Activated naive CD8-positive, alpha-beta T cell treated with anti-CD3 and anti-CD28 coated beads, Interleukin-2, amount 50 U/mL, for 16 hours (primary cell): ENCODE measurements at places on chromosomes 16 and 17.

- DNase-seq, result no peak
Measured at GRCh38 chr16:27649021-27649420, 99.1 kb downstream of the KATNIP start.

- no peak for DNase-seq
Measured at GRCh38 chr17:14316126-14316832, 15.4 kb downstream of the HS3ST3B1 start.

DNA sequence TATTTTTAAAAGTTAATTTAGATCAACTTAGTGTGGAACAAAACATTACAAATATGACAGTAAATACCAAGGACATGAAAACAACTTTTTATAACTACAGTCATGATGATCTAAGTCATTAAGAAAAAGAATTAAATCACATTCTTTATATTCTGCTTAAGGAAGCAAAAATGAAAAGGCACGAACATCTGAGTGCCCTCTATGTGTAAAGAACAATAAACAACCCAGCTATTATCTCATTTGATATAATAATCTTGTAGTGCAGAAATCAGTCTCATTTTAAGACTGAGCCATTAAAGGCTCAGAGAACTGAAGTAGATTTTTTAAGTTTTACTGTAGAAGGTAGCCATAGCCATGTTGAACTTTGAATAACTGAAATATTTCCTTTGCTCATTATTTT lies 13.4 kb downstream of the MYO1D start:
- DNase-seq, result no peak

DNA sequence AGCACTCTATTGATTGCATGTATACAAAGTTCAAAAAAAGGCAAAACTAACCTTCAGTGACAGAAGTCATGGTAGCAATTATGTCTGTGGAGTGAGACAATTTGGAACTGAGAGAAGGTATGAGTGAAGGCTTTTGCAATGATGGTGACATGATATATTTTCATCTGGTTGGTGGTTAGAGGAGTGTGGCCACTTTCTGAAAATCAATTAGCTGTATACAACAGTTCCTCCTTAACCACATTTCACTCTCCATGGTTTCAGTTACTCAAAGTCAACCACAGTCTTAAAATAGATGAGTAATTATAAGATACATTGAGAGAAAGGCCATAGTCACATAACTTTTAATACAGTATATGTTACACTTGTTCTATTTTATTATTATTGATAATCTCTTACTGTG lies 26.2 kb downstream of the ADAMTS18 start:
- no peak for DNase-seq

GRCh38 chr17:17080181-17080631 lies 37.9 kb downstream of the MPRIP start:
- no peak for DNase-seq

GRCh38 chr17:40072735-40073346 lies 10.1 kb downstream of the THRA start:
- DNase-seq, result no peak

DNA sequence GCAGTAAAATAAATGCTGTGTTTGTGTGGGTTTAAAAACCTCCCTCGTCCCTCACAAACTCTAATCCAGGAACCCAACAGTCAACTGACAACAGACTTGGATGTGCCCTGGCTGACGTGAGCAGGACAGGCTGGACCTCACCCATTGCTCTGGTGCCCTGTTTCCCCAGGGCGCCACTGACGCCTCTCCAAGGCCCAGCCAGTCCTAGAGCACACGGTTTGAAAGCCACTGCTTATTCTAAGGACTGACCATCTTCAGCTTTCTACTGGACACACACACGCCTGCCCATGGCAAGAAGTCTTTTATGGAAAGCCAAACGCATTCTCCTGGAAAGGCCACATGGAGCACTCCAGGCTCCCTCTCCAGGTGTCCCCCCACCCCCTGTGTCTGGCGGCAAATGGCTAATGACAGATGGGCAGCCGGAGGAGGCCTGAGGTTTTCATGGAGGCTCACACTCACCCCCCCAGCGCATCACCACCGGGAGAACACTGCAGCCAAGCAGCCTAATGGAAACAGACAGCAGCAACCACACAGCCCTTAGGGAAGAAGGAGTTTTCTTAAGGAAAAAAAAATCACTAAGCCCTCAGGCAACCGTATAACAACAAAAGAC lies 319.2 kb downstream of the SOX9 start:
- no peak for DNase-seq

DNA sequence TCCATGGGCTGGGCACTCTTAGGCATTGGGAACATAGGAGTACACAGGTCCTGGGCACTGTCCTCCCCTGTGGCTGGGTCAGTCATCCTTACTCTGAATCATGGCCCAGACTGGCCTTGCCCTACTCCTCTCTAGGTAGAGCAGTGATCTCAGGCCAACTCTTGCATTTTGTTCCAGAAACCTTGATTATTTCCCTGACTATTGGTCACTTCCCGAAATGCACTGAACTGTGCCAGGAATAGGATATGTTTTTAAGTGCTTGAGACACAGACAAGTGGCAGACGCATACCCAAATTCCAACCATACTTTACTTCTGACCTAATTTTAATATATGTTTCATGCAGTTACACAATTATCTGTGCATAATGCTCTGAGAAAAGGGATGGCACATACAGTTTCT lies 10.3 kb downstream of the KRABD2 start:
- DNase-seq, result no peak

DNA sequence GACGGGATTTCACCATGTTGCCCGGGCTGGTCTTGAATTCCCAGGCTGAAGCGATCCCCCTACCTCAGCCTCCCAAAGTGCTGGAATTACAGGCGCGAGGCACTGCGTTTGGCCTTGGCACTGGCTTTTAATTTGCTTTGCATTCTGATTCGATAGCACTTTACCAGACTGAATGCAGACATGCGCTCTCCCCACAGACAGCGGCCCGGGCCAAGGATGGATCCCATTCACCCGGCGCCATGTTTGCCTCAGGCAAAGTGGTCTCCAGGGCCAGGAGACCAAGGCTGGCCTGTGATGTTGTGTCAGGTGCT lies 41.7 kb downstream of the DHRS7B start:
- no peak for DNase-seq

- no peak for DNase-seq
Measured at GRCh38 chr17:71869841-71870545, 250.8 kb upstream of the SOX9 start.

DNA sequence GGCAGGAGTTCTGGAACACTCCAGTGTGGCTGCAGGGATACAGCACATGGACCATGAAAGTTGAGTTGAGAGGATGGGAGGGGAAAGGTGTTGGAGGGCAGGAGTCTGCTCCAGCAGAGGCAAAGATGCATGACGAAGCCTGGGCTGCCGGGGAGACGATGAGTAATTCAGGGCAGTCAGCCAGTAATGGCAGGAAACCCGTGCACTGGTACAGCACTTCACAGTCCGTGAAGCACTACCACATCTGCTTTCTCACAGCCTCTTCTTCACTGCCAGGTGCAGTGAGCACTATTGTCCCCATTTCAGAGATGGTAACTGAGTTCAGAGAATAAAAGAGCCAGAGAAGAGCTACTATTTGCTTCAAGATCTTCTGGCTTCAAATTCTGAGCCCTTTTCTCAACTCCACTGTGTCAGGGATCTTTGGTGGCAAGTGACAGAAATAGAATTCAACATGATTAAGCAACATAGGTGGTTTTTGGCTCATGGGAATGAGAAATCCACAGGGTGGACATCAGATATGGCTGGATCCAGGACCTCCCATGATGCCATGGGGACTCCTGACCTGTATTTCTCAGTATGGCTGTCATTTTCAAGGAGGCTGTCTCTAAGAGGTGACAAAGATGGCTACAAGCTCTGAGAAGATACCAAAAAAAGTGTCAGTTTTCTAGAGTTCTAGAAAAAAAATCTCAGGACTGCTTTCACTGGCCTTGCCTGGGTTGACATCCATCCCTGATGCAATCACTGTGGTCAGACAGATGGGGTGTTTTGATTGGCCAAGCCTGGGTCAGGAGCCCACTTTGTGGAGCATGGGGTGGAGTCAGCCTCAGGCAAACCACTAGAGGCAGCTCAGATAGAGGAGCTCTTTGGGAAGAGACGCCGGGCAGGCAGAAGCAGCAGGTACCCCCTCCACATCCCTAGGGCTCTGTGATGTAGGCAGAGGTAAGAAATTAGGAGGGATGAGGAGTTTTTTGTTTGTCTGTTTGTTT lies 24.7 kb downstream of the IL21R start:
- peak; percentile 39 for DNase-seq

GRCh38 chr17:58507123-58507634 lies 7.3 kb downstream of the MTMR4 start:
- DNase-seq, result no peak

DNA sequence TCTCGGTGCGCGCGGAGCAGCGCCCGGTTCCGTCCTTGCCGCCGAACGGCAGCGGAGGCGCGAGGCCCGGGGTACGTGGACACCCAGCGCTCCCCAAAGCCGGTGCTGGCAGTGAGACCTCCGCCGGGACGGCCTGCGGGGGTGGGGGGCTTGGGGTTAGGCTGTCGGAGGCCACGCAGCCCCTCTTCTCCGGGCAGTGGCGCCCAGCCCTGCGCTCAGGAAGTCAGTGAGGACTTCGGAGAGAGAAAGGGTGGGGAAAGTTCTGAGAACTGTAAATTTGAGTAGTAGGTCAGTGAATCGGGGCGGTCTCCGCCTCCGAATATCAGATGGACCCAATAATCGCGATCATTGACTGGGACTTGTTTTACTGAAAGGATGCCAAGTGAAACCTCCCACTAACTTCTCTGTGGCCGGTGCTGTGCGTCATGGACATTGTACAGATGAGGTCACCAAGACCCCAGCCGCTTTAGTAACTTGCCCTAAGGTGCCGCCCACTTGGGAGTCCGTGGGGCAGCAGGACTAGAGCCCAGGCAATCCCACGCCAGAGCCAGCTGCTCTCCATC lies 468 bp downstream of the IL4R start:
- no peak for DNase-seq

DNA sequence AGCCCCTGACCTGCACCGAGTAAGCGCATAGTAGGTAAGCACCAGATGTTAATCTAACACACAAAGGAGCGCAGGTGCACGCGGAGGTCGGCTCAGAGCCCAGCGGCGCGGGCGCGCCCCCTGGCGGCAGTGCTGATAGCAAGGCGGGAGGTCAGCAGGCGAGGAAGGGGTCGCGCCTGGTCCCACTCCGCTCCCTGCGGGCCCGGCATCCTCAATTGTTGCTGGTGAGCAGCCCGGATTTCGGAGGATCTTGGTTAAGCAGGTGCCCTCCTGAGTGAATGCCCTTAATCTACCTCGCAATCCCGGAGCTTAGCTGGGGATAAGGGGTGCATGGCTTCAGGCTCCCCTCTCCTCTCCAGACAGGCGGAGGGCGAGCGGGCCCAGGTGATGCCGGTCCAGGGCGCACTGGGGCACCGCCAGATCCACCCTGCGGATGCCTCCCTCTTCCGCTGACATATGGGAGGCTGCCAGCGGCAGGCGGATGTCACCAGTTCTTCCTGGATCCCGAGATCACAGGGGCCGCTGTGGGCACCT lies 4.0 kb upstream of the WNT3 start:
- no peak for DNase-seq

DNA sequence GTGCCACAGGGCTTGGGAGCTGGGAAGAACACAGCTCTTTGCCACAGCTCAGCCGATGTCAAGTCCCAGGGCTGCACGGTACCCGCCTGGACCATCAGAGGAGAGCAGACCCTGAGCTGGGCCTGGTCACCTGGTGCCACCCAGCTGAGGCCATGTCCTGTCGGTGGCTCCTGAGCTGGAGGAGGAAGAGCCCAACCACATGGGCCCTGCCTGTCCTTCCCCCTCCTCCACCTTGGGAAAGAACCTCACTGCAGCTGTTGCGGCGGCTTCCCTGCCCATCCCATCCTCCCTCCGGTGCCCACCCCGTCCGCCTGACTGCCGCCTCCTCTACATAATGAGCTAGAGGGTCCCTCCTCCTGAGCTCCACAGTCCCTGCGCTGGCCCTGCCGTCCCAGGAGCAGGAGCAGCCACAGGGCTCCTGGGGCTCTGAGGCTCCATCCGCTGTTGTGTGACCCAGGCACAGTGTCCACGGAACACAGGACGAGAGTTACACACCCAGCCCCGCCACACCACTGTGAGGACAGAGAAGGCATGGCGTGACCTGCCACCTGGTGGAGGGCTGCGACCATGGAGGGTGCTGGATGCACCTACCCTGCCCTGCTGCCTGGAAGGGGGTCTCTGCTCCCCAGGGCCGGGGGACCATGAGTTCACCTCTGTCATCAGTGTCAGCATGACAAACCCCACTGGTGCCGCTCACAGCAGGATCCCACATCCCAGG lies 21.4 kb upstream of the CHMP6 start:
- no peak for DNase-seq

DNA sequence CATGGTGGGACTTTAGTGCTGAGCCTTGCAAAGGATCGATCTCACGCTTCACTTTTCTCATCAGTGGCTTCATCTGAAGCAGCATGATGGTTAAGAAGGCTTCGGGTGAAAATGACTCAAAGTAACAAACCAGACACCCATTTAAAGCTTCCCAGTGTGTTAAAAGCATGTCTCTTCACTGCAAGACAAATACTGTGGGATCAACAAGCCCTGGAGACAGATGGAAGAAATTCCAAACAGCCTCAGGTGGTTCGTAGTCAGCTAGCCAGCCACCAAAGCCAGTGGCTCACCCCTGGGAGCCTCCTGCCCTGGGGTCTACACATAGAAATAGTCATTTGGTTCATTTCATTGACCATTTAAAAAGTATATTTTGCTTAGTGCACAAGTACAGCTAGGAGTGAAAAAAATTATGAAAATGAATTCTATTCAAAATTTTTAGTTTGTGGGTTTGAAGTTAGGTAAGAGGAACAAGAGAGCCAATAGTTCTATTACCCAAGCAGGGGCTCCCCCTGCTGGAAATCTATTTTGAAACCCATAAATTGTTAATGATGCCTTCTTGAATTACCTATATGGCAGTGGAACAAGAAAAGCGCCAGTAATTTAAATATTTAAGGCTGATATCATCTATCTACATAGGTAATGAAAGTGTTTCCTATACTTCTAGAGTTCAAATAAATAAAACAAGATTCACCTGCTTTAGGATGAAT lies 51.6 kb downstream of the PMP22 start:
- no peak for DNase-seq

DNA sequence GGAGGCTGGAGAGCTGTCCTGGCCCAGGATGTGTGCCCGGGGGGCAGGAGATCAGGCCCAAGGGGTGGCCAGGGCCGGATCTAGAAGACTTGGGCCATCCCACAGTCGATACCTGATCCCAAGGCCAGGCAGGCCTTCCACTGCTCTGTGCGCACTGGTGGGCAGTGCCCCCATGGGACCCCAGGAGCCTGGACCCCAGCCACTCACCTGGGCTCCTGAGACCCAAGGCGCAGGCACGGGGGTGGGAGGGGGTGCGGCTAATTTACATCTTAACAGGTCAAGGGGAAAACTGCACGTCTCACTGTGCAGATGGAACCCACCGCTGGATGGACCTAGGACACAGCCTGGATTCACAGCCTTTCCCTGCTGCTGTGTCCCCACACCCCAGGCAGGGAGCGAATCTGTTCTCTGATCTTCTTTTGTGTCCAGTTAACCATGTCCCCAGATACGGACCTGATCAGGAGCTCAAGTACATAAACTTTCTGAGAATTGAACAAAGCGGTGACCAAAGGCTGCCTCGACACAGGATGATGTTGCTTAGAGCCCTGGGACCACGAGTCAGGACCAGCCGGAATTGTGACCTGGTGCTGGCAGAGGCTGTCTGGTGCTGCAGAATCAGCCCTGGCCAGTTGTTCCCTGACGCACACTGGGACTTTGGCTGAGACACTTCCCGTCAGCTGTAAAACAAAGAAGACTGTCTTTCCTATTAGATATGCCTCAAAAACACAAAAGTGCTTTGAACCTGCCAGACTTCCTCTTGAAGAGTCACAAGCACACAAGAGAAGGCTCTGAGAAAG lies 60.6 kb downstream of the TNFRSF13B start:
- no peak for DNase-seq

GRCh38 chr17:77827511-77827910 lies 131.0 kb upstream of the TNRC6C start:
- no peak for DNase-seq

GRCh38 chr17:44522883-44523671 lies 19.9 kb upstream of the GPATCH8 start:
- DNase-seq, result peak; percentile 6
